ENCODE measurements at places on chromosomes 5 and 9. TPM values are rescaled to one million over a fixed set of nuclear protein-coding genes. Genes with fewer than 3 reads are reported as not detected.

The SPINK7 gene
- total RNA-seq = not detected

DNA sequence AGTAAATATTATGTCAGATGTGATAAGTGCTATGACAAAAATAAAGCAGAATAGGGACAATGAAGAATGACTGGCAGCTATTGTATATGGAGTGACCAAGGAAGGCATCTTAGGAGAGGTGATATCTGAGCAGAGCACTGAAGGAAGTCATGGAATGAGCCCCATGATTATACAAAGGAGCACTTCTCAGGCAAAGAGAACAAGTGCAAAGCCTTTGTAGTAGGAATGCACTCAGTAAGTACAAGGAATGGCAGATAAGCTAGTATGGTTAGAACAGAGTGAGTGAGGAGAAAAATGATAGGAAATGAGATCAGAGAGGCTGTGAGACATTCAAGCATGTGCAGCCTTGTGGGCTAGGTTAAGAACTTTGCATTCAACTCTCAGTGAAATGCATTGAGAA, 214.8 kb downstream of the LURAP1L start:
- no peak for DNase-seq
- H3K4me1 ChIP-seq = no peaks in the 10 kb centered on the region
- no peak overlapping the region for H3K27ac ChIP-seq
- no peaks in the 10 kb centered on the region for H3K27me3 ChIP-seq
- no peaks in the 10 kb centered on the region for H3K36me3 ChIP-seq

The C5orf46 gene
- total RNA-seq = not detected

The RGMB gene
- 25.4 TPM for total RNA-seq

DNA sequence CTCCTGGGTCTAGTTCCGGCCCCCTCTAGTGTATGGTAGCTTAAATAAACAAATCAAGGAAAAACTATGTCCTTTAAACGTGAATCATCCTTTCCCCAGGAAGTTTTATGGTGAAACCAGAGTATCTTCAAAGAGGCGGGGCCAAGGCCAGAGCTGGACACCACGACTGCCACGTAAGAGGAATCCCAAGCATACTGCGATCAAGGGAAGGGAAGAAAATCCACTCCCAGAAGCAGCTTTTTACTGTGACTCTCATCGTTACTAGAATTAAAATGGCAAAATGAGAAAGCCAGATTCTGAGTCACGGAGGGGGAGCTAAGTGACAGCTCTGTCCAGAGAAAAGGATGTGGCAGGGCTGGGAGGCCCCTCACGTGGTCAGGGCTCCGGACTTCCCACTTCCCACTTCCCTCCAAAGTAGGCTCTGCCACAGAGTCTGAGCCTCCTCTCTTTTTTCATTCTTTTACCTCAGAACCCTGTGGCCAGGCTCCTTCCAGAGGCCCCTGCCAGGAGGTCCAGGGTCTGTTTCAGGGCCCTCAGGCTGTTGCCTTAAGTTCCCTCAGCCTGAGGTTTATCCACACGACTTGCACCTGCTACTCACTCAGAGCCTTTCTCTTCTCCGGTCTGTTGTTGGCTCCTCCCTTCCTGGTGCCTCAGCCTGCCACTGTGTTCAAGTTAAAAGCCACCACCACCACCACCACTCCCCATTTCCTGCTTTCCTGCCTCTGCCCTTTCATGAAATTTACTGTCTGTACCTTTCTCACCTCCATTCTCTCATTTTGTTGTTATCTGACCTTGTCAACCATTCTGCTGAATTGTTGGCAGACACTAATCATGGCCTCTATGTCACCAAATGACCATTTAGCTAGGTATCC, 1.4 kb upstream of the GLRX start:
- peak overlapping the region; percentile 20 for H3K27ac ChIP-seq
- H3K4me3 ChIP-seq = no peak overlapping the region
- no peaks in the 10 kb centered on the region for H3K27me3 ChIP-seq
- peak; percentile 82 for DNase-seq

DNA sequence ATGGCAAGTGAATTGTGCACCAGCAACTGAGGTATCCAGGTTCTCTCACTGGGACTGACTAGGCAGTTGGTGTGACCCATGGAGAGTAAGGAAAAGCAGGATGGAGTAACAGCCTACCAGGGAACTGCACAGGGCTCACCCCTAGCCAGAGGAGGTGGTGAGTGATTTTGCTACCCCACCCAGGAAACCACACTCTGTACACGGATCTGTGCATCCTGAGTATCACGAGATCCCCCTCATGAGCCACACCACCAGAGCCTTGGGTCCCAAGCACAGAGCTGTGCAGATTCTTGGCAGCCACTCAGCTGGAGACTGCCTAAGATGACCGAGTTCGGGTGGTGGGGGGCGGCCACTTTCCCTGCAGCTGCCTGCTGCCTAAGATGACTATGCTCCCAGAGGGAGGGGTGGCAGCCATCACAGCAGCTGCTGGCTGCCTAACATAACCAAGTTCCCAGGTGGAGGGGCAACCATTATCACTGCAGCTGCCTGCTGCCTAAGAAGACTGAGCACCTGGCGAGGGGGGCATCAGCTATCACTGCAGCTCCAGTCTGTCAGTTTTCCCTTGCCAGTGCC, 48.4 kb upstream of the EFNA5 start:
- H3K27ac ChIP-seq = no peak overlapping the region
- no peak overlapping the region for H3K4me3 ChIP-seq
- no peaks in the 10 kb centered on the region for H3K36me3 ChIP-seq
